Mucosa of gallbladder (tissue), 1 donor: ENCODE measurements at places on chromosomes 5 and 9.

DNA sequence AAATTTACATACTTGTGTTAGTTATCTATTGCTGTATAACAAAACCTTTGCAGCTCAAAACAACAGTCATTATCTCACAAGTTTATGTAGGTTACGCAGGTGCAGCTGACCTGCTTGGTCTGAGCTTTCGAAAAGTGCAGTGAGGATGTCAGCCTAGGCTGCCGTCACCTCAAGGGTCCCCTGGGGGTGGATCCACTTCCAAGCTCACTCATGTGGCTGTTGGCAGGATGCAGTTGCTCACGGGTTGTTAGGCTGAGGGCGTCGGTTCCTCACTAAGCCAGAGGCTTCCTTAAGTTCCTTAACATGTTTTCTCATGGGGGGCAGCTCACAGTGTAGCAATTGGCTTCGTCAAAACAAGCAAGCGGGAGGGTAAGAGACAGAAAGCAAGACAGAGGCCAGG is 139.8 kb downstream of the DOCK8 start:
- DNase-seq = no peak

DNA sequence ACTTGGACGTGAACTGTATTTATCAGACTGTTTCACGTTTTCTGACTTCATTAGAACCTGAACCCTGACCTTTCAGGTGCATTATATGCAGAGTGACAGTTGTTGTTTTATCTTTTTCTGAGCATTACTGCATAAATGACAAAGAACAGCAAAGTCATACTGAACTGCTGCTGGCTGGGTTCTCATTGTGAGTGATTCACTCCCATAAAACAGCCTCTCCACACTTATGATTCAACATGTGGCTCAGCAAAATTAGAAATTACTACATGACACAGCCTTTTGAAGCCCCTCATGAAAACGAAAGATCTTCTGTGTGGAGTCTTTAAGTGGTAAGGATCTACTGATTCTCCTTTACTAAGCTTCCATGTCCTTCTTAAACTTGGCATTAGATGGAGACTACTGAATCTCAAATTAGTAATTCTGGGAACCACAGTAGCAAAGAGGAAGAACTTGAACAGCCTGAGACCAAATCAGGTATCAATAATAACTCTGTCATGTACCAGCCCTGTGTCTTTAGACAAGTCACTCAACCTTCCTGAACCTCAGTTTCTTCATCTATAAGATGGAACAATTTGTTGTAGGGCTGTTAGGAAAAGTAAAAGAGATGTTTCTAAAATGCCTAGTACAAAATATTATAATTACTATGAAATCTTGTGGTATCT is 172.3 kb upstream of the GNA14 start:
- DNase-seq = no peak

DNA sequence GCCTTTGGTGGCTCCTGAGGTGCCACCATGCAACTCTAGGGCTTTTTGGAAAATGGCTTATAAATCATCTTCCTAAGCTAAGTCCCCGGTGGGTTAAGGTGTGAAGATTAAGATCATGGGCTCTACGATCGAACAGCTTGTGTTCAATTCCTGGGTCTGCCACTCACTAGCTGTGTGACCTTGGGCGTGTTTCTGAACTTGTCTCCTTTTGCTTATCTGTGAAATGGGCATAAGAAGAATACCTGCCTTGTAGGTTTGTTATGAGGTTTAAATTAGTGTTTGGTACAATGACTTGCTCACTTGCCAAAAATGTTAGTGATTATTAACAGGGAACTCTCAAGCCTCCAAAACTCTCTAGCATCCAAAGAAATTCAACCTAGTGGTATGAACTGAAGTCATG is 119.2 kb upstream of the PITX1 start:
- no peak for DNase-seq

DNA sequence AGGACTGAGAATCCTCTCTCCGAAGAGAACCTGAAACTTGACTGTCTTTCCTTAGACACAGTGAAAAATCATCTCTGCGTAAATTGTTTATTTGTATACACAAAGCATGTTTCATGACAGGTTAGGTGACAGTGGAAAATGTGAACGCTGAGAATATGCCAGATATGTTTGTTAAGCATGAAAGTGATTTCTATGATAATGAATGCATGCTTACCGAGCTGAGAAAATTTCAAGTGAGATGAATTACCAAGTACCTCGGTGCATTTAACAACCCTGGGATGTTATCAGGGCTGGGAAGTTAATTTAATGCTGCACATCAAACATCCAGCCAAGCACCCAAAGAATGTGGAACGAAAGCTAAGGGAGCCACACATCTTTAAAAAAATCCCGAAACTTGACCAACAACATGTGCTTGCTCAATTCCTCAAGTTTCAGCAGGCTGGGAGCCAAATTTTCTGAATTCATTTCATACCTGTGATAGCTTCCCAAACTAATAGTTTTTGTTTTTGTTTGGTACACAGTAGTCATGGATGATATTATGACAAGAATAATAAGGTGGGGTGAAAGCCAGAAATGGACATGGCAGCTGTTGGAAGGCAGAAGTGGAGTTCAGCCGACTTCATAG is 336.9 kb downstream of the ARHGEF28 start:
- DNase-seq = no peak

- DNase-seq = no peak
These were observed 88.8 kb upstream of the DMRT1 start for GRCh38 chr9:752681-753200.

- DNase-seq = no peak
These were observed 1411.0 kb upstream of the WWC1 start for GRCh38 chr5:166880456-166880855.

- DNase-seq = no peak
These were observed 34.6 kb downstream of the EPB41L4A start for GRCh38 chr5:112384523-112384922.
